IPS DF 19.7 (cell line): ENCODE measurements at places on chromosomes 7 and 10.

DNA sequence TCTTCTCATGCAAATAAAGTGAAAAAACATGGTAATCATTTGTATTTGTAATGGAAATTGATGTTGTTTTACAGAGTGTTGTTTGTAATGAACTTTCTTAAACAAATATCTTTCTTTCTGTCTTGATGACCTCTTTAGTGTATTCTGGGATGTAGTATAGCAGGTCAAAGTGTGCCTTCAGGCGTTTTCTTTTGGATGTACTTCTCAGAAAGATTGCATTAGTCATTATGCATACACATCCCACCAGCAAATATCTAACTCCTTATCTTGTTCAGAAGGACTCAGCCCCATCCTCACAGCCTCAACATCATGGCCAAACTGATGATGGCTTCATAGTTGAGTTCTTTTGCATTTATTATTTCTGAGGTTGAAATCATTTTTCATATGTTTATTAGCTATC is 124.7 kb downstream of the LRRC18 start:
- DNase-seq, result no peak

DNA sequence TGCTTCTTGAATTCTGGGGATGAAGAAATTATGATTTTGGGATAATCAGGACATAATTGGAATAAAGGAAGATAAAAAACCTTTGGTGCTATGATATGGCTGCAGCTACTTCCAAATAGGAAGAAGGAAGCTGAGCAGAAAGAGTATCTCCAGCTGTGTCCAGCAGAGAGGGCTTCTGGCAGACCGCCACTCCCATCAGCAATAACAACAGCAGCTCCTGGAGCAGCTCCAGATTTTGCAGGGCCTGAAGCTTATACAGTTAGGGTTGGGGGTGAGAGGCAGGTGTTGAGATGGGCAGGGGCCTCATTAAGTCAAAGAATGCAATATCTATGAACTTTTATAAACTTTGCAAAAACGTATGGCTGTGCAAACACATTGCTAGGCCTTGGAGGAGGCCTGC is 62.3 kb downstream of the C10orf120 start:
- no peak for DNase-seq

DNA sequence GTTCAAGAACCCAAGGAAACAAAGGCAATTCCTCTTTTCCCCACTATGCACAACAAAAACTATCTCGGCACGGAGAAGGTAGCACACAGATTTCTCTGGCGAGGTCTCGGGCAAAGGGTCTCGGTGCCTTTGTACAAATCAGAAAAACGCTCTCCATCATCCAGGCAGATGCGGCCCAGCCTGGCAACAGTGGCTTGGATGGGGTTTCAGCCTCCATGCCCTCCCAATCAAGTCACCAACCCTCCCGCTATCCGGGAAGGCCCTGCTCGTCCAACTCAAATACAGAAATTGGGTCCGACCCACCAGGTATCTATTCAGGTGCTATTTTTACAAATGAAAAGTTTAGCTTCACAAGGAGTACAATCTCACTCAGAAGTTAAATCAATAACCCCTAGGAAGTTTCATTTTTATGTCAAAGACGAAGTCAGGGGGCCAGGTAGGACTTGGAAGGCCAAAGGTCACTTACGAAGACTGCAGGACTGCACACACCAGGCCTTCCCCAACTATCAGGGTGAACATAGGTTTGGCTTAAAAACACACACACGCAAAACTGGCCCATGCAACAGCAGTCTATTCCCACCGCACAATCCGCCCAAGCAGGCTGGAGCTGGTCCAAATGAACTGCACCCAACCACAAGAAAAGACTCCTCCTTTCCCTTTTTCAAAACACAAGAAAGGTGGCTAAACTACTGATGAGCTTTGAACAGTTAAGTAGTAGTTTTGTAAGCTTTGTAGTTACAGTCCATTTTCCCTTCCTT is 43.0 kb downstream of the GNA12 start:
- no peak for DNase-seq

DNA sequence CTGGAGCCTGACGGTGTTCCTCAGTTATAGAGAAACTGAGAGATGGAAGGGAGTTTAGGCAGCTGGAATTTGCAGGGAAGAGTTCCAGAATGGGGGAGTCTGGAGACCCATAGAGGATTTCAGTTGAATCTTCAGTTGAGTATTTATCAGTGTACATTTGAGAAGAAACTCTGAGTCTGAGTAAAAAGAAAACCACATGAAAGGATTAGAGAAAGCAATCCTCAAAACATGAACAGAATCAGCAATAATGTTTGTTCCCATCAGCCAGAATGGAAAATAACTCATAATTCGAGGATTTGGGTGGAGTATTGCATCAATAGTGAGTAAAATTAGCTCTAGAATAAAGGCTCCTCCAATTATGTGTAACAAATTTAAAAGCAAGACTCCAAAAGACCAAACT is 130.0 kb upstream of the AHR start:
- no peak for DNase-seq

- DNase-seq, result no peak
Measured at GRCh38 chr7:44184206-44184872, 4.9 kb downstream of the GCK start.

DNA sequence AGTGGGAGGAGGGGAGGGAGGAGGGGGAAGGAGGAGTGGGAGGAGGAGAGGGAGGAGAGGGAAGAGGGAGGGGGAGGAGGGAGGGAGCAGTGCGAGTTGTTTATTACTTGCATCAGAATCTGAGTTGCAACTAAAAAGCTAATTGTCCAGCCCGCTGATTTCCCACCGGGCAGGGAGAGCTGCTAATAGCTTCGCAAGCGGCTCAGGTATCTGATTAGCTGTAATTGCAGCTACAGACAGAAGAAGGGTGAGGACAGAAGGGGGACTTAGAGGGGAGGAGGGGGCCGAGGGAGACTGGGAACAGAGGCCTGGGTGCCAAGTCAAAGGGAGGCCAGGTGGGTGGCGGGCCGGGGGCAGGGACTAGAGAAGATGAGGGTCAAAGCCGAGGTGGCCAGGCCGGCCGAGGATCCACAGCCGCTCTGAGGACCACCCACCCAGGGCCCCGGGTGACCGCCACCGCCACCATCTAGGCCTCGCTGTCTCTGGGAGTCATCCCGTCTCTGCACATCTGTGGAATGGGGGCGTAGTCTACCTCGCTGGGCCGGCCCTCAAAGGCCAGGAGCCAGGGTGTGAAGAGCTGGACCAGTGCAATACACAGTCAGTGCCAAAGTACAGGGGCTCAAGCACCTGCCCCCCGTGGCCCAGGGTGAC is 54.2 kb downstream of the MICALL2 start:
- DNase-seq, result no peak

DNA sequence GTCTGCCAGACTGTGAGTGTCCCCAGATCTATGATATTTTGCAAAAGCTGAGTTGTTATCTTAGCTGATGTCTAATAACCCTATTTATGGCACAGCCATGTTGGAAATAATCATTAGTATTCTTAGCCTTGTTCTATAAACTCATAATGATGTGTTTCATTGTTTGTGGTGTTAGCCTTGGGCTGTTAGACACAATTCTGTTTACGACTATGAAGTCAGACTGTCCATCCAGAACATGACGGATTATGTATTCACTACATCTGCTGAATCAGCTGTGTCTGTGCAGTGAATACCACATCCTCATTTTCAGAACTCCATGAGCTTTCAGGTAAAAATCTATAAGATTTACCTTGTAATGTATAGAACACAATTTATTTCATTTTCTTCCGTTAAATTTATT is 577.1 kb downstream of the NRG3 start:
- DNase-seq, result no peak

DNA sequence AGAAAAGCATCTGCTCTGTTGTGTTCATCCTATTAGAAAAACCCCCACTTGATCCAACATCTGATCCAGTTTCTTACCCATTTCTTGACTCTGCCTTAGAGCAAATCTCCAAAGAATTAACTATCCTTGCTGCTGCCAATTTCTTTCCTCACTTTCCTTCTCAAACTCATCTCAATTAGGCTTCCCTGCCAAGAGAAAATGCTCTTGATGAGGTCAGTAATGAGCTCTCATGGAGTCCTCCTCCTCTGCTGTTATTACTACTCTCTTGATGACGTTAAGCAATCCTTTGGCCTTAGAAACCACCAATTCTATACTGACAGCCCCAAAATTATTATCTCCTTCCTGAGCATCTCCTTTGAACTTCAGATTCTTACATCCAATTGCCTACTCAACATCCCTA is 162.0 kb upstream of the FAM13C start:
- no peak for DNase-seq

GRCh38 chr7:12855036-12855435 is 167.6 kb downstream of the ARL4A start:
- DNase-seq, result no peak

- no peak for DNase-seq
Measured at GRCh38 chr7:2314209-2314955, at the start of gene SNX8. TSS of gene SNX8 (minus strand) at chr7:2314441. CDS start at chr7:2314421, 20 bp downstream.

- no peak for DNase-seq
Measured at GRCh38 chr7:44519546-44519945, 21.6 kb downstream of the NPC1L1 start.

GRCh38 chr10:32938554-32939061 is 19.4 kb downstream of the ITGB1 start:
- no peak for DNase-seq

GRCh38 chr7:95041031-95041430 is 133.6 kb downstream of the PPP1R9A start:
- DNase-seq, result no peak
